ENCODE measurements at places on chromosomes 12 and 14.

DNA sequence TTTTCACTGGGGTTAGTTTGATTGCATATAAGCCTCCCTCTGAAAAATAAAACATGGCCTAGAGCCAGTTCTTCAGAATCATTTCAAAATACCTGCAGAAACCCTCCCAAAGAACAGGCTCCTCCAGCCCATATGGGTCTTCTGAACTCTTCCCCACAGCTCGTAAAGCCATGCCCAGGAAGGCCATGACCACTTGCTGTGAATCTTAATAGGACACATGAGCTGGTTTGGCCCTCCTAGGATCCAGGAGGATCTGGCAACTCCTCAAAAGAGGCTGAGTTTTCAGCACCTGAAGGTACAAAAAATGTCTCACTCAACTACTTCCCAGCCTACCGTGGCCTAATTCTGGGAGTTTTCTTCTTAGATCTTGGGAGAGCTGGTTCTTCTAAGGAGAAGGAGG is 2.4 kb downstream of the MYBPC1 start:
- DNase-seq: no peak

- DNase-seq: no peak
These were observed 6.1 kb downstream of the ACSS3 start for GRCh38 chr12:81083906-81084513.

DNA sequence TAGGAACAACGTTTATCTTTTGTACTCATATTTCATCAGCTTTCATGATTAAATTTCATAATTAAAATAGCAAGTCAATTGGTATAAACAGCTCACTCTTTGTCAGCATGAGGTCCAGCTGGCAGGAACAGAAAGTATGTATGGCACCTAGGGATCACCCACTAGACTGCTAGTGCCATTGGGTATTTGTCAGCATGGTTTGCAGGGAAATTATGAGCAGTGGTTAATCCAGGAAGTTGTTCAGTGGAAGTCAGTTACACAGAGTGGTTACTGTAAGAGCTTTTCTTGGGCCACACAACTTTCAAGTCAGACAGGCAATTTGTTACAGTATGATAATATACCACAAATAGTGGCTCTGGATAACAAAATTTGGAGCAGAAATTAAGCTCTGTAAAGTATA is 340.3 kb upstream of the RGS6 start:
- DNase-seq: no peak

GRCh38 chr14:76217179-76217578 is 65.5 kb downstream of the GPATCH2L start:
- no peak for DNase-seq

DNA sequence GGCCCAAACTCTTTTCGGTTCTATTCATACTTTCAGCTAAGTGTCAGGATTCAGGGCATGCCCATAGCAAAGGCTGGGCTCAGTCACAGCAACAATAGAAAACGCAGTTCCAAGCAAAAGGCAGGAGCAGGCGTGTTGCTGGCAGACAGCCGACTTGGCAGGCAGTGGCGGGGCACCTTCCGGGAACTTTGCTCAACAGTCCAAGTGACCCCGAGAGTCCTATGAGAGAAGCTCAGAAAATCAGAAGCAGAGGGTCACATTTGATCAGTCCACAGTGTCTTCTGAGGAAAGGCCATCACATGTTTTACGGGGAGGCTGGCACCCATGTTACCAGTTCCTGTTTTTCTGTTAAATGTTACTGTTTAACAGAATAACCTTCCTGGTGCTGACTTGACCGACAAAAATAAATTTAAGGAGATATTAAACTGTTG is 115.0 kb downstream of the DACT1 start:
- no peak for DNase-seq

GRCh38 chr14:81137316-81137715 is 83.4 kb downstream of the GTF2A1 start:
- no peak for DNase-seq
